ENCODE measurements at places on chromosomes 3 and 15.

DNA sequence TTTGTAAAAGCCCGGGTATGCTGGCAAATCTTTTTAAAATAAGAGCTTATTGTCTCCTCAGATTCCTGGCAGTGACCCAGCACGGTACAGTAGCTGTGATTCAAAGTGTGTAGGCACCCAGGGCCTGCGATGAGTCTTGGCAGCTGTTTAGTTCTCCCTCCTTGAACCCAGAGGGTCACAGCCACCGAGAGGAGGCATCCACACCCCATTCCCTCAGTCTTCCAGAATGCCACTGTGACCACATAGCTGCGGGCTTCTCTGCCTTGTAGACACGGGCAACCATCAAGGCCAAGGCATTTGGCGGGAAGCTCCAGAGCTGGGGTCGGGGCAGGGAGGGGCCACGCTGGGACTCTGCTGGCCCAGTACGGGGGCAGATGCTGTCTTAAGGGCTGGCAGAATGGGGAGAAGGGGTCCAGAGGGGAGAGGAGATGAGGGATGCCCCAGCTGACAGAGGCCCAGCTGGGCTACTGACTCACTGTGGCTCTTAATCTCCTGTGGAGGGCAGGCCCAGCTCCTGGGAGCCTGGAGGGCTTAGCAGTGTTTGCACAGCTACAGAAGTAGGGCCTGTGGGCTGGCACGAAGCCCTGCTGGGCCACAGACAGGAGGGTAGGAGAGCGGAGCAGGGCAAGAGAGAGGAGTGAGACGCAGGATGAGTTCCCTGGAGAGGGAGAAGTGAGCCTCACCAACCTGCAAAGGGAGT, 68.8 kb upstream of the DLG1 start:
- no peak for DNase-seq

DNA sequence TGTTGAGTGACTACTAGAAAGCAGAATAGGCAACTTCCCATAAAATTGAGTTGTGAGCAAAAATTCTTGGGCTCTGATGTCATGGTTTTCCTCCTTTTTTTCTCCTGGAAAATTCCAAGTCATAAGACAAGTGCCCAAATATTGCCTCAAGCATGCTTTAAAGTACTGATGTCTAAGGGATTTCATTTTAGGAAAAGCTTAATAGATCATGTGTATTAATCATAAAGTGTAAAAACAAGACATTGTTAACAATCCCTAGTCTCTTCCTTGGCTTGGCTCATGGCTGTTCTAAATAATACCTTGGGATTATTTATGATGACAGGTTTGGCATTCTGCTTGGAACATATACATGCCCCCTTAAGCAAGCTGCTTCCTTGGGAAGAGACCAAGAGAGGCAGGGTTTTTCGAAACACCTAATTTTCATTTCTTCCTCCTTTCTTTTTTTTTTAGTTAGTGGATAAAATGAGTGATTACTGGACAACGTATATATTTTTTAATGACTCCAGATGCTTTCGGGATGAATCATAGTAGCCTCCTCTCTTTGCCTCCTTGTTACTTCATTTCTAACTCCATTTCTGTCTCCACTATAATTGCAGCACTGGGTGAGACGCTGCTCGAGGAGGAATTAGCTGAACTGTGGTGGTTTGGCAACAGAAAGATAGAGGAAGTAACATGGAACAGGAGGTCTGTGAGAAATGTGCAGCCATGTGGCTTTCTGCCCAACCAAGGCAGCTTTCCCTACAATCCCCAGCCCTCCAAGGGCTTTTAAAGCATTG, 104.9 kb downstream of the TPRG1 start:
- DNase-seq: no peak

GRCh38 chr3:17730318-17730967, 12.0 kb downstream of the TBC1D5 start:
- DNase-seq: no peak

- no peak for DNase-seq
Observed at GRCh38 chr3:183172051-183172639, 9.6 kb upstream of the LAMP3 start.

DNA sequence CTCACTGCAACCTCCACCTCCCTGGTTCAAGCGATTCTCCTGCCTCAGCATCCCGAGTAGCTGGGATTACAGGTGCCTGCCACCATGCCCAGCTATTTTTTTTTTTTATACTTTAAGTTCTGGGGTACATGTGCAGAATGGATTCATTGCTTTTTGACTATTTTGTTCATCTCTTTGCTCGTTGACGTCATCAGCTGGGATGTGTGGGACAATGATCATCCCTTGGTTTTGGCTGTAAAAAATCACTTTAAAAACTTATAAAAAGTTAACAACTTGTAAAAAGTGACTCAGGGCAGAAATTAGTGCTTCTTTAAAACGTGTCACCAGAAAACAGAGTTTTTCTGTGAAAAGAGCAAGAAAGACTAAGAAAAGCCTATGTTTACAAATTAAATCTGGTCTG, 37.8 kb downstream of the IGSF10 start:
- no peak for DNase-seq

DNA sequence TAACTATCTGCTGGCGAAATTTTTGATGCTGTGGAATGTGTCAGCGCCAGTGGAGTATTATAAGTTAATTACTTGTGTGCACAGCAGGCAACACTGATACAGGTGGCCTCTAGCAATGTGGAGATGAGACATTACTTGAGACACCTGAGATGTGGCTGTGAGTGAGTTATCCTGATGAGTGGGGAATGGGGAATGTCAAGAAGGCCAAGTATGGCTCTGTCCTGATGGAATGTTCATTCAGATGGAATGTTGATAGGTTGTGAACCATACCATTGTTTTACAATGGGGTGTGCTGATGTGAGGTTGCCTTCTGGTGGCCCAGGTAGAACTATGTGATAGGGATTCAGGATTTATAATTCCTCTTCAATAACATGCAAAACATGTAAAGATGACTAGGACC, 404.8 kb downstream of the PTPRG start:
- no peak for DNase-seq
